ENCODE measurements at places on chromosomes 2 and 18.

GRCh38 chr2:17416884-17417391 lies 101.3 kb downstream of the RAD51AP2 start:
- DNase-seq, result no peak

DNA sequence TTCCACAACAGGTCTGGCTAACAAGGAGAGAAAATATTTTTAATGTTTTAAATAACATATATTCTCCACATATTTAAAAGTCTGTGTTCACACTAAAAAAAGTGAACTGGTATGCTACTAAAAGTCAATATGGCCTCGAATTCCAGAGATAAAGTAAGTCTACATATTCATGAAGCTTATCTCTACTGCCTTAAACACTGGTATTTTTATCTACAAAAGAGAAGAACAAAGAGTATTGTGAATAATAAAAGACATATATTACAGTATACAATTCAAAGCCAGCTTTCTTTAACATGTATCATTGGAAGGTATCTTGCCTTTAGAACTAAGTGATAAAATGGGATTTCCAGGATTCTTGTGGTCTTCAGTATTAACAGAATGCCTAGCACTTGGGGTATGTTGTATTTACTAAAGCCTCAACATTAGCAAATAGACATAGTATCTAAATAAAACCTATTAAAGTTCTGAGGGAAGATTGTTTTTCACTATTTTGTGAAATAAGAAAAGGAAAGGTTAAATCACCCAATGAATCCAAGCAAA lies 302.8 kb upstream of the CCDC68 start:
- no peak for DNase-seq

- DNase-seq, result no peak
These were observed 62.2 kb upstream of the L3MBTL4 start for GRCh38 chr18:6476880-6477279.

DNA sequence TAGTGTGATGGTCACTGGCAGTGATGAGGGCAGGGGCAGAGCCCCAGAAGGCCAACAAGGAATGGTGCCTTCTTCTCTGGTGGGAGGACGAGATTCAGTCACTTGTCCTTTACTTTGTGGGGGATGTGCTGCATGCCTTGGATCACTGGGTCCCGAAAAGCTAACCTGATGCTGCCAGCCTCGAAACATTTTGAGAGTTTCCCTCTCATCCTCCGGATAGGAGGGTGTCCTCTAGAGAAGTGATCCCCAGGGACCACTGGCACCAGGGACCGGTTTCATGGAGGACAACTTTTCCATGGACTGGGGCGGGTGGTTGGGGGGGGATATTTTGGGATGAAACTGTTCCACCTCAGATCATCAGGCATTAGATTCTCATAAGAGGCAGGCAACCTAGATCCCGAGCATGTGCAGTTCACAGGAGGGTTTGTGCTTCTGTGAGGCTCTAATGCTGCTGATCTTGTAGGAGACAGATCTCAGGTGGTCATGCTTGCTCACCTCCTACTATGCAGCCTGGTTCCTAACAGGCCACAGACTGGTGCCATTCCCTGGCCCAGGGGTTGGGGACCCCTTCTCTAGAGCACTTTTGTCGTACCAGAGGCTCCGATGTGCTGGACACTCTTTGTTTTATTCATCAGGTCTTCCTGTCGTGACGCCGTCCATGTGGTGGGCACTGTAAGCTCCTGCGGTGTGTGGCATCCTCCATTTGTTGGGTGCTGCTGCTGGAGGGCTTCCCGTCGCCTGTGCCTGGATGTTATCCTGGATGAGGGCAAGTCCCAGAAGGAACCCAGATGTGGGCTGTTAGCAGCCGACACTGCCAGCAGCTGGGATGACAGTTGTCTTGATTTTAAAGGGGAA lies 68.5 kb upstream of the HDAC4 start:
- DNase-seq, result no peak

GRCh38 chr2:137886083-137886831 lies 78.0 kb upstream of the HNMT start:
- DNase-seq, result peak; percentile 54

DNA sequence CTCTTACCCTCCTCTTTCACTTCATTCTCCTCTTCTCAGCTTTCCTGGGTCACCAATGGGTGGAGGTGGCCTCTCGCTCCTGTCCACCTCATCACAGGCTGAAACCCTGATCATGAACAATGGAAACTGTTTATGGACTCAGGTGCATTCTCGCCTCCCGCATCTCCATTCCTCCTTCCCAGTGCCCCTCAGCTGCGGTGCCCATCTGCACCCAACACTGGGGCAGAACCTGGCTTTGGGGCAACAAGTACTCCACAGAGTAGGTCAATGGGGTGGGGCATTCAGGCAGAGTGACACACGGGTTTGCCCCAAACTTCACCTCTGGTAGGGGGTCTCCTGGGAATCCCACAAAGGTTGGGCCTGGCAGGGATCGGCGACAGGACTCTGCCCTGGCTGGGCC lies 199.5 kb downstream of the RTP5 start:
- DNase-seq, result no peak

All from T47D (cell line).